ENCODE measurements at places on chromosomes 16 and 17.

- DNase-seq, result peak; percentile 52
Observed at GRCh38 chr17:74785096-74785980, 9.2 kb upstream of the NAT9 start.

DNA sequence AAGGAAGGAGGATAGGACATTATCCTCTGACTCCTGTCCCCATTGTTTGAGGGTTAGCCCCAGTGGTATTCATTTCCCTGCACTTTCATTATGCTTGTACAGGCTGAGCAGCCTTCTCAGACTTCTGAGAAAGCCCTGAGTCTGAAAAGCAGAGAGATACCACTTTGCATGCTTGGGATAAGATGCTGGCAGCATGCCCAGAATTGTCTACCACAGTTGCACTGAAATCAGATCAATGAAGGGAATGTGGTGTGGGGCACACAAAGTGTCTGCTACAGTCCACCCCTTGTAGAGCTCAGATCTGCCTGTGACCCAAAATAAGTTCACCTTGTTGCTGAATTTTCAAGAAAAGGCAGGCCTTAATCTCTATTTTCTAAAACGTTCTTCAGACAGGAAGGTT, 160.6 kb downstream of the CCT6B start:
- DNase-seq, result no peak

DNA sequence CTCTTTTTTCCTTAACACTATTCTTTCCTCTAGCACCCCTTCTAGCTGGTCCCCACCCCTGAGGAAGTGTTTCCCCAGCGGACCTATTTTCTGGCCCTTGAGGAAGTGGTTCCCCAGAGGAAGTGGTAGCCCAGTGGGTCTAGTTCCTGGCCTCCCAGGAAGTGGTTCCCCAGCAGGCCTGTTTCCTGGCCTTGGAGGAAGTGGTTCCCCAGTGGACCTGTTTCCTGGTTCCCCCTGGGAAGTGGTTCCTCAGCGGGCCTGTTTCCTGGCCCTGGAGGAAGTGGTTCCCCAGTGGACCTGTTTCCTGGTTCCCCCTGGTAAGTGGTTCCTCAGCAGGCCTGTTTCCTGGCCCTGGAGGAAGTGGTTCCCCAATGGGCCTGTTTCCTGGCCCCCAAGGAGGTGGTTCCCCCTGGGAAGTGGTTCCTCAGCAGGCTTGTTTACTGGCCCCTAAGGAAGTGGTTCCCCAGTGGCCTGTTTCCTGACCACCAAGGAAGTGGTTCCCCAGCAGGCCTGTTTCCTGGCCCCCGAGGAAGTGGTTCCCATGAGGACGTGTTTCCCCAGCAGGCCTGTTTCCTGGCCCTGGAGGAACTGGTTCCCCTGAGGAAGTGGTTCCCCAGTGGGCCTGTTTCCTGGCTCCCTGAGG, 58.3 kb downstream of the NTN1 start:
- no peak for DNase-seq

DNA sequence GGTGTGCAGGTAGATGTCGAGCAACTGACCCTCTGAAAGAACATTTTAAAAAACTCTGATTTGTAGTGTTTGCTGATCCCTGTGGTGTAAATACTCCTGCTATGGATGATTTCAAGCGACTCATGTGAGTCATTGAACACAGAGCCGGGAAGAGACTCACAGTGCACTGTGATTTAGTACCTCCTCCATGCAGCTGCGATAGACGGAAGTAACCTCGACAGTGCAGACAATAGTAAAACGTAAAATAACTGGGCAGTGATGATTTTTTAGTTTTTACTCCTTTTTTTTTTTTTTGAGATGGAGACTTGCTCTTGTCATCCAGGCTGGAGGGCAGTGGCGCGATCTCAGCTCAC, 8.7 kb downstream of the TBX21 start:
- no peak for DNase-seq

GRCh38 chr16:61890386-61890785, 145.9 kb downstream of the CDH8 start:
- DNase-seq, result no peak

GRCh38 chr17:2749058-2749783, at the start of gene CCDC92B:
Gene CCDC92B, minus strand, starts transcription at chr17:2749652. Its CDS starts 14,507 bp downstream, at chr17:2735145.
- DNase-seq, result no peak

- DNase-seq, result no peak
Observed at GRCh38 chr16:4894276-4895150, 42.4 kb downstream of the PPL start.

DNA sequence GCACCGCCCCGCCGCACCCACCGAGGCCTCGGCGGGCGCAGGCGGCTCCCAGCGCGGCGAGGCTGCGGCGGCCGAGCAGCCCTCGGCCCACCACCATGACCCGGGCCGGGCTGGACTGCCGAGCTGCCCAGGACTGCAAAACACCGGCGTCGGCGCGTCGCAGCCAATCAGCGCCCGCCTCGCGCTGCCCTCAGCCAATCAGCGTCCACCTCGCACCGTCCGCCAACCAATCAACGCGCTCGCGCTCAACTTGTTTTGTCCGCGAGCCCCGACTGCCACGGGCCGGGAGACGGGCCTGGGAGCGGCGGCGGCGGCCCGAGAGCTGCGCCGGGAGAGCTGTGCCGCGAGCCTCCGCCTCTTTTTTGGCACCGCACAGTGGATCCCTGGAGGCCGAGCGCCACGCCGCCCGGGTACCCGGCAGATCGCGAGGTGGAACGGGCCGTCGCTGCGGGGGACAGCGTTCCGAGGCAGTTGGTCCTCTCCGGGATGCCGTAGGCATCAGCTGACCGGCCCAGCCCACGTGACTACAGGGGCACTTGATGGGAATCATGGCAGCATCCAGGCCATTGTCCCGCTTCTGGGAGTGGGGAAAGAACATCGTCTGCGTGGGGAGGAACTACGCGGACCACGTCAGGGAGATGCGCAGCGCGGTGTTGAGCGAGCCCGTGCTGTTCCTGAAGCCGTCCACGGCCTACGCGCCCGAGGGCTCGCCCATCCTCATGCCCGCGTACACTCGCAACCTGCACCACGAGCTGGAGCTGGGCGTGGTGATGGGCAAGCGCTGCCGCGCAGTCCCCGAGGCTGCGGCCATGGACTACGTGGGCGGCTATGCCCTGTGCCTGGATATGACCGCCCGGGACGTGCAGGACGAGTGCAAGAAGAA, at the start of the genes FAHD1 and HAGH:
Gene FAHD1, plus strand, starts transcription at position 516 of the 883 bp plus-strand sequence. Its CDS starts 33 bp downstream, at position 549.
Gene HAGH, minus strand, starts transcription at position 135 of the 883 bp plus-strand sequence. Its CDS starts 38 bp downstream, at position 97.
- peak; percentile 95 for DNase-seq

DNA sequence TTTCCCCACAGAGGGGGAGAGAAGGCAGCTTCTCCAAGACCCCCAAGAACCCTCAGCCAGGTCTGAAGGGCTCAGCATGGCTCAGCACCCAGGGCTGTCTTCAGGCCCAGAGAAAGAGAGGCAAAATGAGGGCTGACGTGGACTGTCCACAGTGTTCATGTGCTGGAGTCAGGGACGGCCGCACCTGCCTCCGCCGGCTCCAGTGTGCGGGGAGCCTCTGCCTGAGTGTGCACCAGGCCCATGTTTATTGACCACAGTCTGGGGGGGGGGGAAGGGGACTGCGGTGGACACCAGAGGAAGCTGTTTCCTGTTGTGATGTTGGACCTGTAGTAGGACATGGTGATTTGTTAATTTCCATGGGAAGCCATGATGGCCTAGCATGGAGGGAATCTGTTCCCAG, 6.9 kb downstream of the MRM1 start:
- DNase-seq, result no peak

DNA sequence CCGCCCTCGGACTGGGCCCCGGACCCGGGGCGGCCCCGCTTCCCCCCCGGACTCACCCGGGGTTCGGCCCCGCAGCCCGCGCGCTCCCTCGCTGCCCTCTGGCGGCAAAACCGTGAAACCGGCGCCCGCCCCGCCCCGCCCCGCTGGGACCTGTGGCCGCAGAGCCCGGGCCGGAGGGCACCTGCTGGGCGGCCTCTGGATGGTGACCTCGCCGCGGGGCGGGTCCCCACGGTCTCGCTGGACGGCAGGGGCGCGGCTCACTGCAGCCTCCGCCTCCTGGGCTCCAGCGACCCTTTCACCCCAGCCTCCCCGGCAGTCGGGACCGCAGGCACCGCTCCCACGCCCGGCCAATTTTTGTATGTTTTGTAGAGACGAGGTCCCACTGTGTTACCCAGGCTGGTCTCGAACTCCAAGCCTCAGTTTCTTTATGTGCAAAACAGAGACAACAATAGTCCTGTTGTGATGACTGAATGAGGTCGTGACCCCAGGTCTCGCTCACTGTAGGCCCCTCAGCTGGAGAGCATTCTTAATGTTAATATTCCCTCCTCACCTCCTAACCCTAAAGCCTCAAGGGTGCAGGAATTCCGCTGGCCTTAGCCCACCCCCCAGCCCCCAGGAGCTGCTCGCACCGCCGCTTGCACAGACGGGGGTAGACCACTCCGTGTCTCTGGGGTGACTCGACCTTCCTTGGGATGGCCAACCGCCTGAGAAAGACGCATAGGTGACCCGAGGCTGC, 33.7 kb upstream of the RPH3AL start:
- no peak for DNase-seq

DNA sequence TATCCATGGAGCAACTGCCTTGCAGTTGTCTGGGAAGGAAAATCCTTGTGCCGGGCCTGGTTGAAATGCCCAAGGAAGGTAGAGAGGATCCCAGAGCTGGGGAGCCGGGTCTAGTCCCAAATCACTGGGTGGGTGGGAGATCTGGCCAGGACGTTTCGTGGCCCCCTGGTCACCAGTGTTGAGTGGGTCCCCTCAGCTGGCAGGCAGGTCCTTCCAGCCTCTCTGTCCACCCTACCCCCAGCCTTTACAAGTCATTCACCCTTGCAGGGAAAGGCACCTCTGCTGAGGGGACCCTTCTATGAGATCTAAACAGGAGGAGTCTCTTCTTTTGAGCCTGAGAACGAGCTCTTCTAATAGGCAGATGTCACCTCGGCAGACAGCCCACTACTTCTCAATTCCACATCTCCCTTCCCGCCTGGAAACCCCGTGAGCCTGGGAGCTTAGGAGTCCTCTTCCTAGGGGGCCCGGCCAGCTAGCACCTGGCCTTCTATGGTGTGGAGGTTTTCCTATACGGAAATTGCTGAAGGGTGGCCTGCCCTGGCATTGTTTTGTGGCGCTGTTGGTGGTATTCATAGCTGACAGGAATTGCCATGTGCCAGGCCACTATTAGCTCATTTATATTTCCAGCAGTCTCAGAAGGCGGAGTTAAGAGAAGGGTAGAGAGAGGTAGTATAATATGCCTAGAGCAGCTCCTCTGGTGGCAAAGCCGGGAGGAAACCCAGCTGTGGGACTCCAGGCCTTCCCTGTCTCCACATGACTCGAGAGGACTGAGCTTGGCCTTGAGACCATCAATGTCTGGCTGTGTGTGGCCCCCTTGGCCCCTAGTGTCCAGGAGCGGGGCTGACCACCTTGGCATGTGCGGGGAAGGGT, 13.3 kb downstream of the MPRIP start:
- peak; percentile 32 for DNase-seq

DNA sequence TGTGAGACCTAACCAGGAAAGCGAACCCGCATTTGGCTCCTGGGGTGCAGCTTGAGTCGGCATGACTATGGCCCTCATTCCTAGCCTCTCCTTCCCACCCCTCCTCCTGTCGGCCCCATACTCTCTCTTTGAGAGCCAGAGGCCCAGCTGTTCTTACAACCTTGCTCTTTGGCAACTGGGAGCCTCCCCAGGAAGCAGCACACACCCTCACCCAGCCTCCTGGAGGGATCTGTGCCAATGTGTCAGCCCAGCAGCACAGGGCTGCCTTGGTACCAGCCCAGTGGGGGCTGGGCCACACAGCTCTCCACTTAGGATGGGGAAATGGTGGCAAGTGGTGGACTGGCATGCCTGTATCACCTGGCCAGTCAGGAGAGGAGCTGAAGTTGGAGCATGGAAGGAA, 70.3 kb upstream of the LGALS9 start:
- no peak for DNase-seq

DNA sequence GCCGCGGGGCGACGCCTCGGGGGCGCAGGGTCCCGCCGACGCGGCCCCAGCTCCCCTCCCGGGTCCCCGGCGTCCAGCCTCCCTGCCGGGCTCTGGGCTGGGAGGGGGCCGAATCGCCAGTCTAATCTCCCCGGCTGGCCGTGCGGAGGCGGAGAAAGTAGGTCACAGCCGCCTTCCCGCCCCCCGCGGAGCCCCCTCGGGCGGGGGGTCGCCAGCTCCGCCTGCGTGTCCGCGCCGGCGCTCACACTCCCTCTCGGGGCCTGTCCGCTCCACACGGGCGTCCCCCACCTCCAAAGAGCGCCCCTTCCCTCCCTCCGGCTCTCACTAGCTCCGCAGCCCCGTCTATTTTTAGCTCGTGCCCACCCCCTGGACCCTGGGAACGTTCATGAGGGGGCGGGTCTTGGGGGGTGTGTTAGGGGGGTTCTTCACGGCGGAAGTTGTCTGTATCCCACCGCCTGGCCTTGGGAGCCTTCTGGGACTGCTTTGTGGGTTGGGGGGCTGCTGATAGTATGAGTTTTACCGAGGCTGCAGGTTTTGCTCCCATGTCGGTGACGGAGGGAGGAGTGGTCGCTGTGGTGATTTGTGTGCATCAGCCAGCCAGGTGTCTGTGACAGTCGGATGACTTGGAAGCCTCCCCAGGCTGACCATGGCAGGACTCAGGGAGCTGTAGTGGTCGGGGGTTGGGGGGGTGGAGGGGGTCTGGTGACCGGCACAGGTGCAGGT, 1.1 kb downstream of the ATP1B2 start:
- DNase-seq, result no peak

GRCh38 chr17:62933501-62934385, 32.3 kb upstream of the TANC2 start:
- DNase-seq, result no peak
